Hypothalamus (tissue), 51 donors: ENCODE measurements at places on chromosomes 7 and 10.

DNA sequence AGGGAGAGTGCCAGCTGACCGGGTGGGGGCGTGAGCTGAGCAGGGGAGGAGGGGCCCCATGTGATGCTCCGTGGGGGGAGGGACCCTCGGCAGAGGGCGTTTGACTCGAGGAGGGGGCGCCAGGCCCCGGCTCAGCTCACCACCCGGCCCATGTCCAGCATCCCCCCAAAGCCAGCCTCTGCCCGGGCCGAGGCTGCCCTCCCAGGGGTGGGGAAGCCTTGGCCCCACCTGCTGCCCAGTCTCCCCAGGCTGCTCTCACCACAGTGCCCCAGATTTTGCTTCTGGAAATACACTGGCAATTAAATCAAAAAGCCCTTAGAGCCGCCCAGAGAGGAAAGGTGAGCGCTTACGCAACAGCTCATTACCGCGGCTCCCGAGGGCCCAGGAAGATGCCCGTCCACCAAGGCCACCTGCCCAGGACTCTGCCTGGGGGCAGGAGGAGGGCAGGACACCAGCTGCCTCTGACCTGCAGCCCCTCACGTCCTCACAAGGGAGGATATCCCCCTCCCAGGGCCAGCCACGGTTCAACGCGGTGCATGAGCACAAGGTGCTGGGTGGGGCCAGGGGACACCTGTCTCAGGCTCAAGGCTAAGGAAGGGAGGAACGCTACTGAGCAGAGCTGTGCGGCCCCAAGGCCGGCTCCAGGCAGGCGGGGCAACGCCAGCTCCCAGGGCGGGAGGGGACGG lies 70.0 kb upstream of the INPP5A start:
- DNase-seq = no peak

GRCh38 chr7:157684157-157684908 lies 347.5 kb downstream of the DNAJB6 start:
- DNase-seq = no peak

DNA sequence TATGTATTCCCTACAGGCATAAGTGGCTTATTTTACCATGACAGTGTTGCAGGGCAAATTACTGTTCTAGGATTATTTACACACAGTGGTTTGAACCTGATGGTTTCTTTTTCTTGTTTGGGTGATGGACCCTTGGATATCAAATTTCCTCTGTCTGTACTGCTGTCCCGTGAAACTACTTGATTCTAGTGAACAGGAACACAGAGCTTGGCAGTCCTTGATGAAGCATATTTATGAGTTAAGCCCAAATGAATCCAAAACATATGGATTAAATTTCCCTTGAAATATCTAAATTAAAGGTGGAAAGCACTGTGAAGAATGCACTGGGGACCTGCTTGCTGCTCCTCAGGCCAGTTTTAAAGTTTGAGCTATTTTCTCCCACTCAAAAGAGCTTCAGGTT lies 635.3 kb downstream of the INHBA start:
- no peak for DNase-seq

DNA sequence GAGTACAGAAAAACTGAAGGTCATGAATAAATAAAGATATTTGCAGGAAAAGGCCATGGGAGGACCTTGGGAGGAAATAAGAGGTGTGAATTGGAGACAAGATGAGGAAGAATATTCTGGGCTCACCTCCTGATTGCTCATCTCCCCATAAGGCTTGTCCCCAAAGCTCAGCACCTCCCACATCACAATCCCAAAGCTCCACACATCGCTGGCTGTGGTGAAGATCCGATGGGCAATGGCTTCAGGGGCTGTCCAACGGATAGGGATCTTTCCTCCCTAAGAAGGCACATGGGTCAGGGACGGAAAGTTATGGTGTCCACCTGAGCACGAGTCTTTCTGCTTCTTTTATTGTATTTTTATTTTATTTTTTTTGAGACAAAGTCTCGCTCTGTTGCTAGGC lies 12.9 kb downstream of the ZYX start:
- no peak for DNase-seq

- DNase-seq = no peak
Measured at GRCh38 chr7:138233189-138233588, 156.9 kb downstream of the AKR1D1 start.
